H54 (cell line): ENCODE measurements at places on chromosomes 5 and 9.
A peak's percentile ranks its signal among the peaks of the same experiment; 100 is the strongest.

- DNase-seq = peak; percentile 11
Measured at GRCh38 chr5:76641514-76642120, 18.4 kb upstream of the F2RL2 start.

DNA sequence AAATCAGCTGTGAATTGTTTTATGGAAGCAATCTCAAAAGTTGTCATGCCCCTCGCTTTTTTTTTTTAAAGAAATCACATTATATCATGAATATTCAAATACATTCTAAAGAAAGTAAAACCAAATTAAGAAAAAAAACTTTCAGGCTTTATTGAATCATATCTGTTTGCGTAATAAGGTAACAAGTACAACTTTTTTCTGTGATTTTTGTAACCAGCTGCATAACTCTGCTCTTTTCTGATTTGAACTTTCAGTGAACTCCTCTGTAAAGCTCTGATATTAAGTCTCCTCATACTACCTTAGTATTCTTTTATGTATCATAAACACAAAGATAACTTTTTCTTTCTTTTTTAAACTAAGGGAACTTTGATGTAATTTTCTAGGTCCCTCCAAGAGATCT is 65.3 kb downstream of the CWC27 start:
- DNase-seq = no peak

GRCh38 chr9:16348531-16348930 is 521.9 kb downstream of the BNC2 start:
- no peak for DNase-seq

DNA sequence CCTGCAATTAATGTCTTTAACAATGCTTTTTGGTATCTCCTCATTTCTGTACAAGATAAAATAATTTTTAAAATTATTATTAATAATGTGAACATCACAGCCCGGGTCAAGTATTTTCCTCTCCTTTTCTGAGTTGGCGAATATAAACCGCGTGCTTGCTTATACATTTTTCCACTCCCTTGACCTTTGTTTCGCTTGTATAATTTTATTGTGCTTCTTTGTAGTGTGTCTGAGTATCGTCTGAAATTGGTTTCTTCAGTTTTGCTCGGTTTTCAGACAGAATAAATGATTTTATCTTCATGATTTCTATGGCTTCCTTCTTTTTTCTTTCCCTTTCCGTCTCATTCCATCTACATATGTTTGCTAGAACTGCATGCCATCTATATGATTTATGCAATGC is 448.5 kb downstream of the MAT2B start:
- no peak for DNase-seq

DNA sequence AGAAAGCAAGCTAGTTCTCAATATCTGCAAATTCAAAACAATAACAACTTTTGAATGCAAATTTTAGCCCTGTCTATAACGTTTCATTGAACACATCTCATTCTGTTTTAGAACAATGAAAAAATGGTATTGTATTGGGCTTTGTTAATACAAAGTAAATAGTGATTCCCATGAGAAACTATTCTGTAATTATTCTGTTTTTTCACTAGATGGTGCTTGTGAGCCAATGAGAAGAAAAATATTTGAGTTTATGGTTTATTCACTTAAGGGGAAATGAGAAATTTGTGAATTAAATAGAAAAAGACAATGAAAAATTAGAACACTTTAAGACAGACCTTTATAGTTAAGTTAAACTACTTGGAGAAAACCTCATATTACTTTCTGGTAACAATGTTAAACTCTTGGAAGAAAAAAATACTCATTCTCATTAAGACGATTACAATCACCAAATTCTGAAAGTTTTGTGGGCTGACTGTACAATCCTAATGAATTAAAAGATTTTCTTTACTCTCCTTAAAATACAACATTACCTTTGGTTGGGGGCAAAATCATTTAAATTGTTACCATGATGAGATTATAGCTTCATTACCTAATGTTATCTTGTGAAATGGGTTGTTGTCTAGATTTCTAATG is 127.0 kb downstream of the NNT start:
- DNase-seq = no peak
